ENCODE measurements at places on chromosomes 7 and 10. TPM values are rescaled to one million over a fixed set of nuclear protein-coding genes. Genes with fewer than 3 reads are reported as not detected.

Gene PROSER2
- total RNA-seq = 1.6 TPM

Gene XRCC2
- total RNA-seq = 20.2 TPM

Gene JCAD
- total RNA-seq = 0.02 TPM

Gene RPEL1
- 0.08 TPM for total RNA-seq

Gene MEIG1
- total RNA-seq = 0.42 TPM

Gene SFXN3
- 23.0 TPM for total RNA-seq

Gene GRIFIN
- total RNA-seq = not detected

Gene ESYT2
- 59.1 TPM for total RNA-seq

Gene GLI3
- 0.15 TPM for total RNA-seq

Gene KNDC1
- 0.25 TPM for total RNA-seq

Gene OR2A25
- total RNA-seq = not detected

Gene CASD1
- total RNA-seq = 17.2 TPM

Gene PTPN20
- 0.70 TPM for total RNA-seq

Gene PITX3
- total RNA-seq = not detected

Gene FAM200A
- 7.3 TPM for total RNA-seq

Gene MMRN2
- total RNA-seq = not detected

Gene CRHR2
- not detected for total RNA-seq

Gene TRIM50
- total RNA-seq = not detected

Gene PAX2
- not detected for total RNA-seq

Gene UPP1
- total RNA-seq = 125 TPM

Gene NPFFR1
- not detected for total RNA-seq

Gene WNT8B
- total RNA-seq = not detected

Gene GIMAP8
- total RNA-seq = 7.5 TPM

Gene TBL2
- total RNA-seq = 37.8 TPM

Gene COBL
- not detected for total RNA-seq

Gene TMEM184A
- not detected for total RNA-seq

Gene TRIM73
- total RNA-seq = 2.6 TPM
